ENCODE measurements at places on chromosomes 4 and X.
A peak's percentile ranks its signal among the peaks of the same experiment; 100 is the strongest.

GRCh38 chr4:177385576-177386277 lies 56.5 kb downstream of the AGA start:
- DNase-seq: no peak

DNA sequence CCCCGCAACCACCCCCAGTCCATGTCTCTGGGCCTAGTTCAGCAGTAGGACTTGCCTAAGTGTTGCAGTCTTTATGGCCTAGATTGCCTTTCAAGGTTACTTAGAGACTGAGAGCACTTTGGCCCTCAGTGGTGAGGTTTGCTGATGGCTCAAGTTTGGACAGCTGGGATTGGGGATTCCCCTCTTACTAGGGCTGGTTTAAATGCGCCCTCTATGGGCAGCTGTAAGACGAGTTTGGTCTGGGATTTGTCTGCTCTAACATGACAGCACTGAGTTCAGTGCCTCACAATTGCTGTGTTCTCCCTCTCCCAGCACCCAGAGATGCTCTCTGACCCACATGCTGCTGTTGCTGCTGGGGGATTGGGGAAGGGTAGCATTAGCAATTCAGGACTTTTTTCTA lies 23.1 kb downstream of the DACH2 start:
- DNase-seq: no peak

- DNase-seq: no peak
These were observed 410.7 kb downstream of the CENPC start for GRCh38 chr4:67134616-67135015.

GRCh38 chrX:136260776-136261175 lies 9.6 kb upstream of the MAP7D3 start:
- DNase-seq: no peak

DNA sequence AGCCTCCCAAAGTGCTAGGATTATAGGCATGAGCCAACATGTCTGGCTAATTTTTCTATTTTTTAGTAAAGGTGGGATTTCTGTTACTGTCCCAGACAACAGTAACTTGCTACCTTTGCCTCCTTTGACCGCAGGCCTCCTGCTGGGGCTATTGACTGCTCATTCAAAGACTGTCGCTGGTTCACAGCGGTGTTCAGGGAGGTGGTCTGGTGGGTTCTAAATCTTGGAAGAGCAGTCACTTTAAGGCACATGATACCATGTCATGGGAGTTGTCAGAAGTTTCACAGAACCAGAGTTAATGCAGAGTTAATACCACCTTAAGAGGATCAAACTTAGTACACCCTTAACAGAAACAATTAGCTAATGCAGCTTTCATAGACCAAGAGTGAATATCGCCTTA lies 3.8 kb downstream of the ASMT start:
- DNase-seq: no peak

DNA sequence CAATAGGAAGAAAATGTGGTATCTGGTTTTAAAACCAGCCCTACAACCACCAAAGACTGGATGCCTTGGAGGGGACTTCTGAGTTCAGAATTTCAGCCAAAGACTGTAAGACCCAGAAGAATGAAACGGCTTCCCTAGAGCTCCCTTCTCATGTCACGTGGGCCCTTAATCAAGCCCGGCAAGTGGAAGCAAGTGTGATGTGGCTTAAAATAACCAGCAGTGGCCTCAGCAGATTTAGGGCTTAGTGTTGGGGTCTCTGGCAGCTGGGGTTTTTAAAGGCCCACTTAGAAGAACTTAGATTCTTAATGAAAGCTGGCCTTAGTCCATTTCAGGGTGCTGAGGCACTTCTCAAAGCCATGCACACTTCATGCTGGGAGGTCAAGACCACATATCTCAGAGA lies 111.2 kb upstream of the TBC1D9 start:
- DNase-seq: no peak

- DNase-seq: no peak
These were observed 13.1 kb upstream of the G3BP2 start for GRCh38 chr4:75686346-75686745.

DNA sequence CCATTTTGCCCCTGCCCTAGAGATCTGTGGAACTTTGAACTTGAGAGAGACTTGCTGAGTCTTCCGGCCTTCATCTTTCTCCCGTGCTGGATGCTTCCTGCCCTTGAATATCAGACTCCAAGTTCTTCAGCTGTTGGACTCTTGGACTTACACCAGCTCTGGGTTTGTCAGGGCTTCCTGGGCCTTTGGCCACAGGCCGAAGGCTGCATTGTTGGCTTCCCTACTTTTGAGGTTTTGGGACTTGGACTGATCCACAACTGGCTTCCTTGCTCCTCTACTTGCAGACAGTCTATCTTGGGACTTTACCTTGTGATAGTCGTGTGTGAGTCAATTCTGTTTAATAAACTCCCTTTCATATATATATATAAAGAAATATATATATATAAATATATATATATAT lies 1071.0 kb downstream of the ADGRL3 start:
- DNase-seq: no peak

DNA sequence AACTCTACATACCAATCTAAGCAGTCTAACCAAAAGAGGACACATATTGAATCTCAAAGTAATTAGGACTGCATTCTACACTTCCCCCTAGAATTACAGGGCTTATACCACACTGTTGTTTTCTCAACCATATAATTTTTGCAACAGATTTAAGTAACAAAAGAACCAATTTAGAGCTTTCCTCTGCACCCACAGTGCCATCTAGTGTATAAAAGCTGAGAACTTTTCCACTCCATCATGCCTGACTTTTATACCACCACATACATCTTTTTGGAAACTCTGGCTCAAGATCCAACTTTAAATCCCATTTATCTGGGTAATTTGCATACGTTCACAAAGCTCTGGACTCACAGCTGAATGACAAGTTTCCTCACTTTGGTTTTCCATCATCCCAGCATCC lies 99.5 kb downstream of the EFHC2 start:
- DNase-seq: no peak

DNA sequence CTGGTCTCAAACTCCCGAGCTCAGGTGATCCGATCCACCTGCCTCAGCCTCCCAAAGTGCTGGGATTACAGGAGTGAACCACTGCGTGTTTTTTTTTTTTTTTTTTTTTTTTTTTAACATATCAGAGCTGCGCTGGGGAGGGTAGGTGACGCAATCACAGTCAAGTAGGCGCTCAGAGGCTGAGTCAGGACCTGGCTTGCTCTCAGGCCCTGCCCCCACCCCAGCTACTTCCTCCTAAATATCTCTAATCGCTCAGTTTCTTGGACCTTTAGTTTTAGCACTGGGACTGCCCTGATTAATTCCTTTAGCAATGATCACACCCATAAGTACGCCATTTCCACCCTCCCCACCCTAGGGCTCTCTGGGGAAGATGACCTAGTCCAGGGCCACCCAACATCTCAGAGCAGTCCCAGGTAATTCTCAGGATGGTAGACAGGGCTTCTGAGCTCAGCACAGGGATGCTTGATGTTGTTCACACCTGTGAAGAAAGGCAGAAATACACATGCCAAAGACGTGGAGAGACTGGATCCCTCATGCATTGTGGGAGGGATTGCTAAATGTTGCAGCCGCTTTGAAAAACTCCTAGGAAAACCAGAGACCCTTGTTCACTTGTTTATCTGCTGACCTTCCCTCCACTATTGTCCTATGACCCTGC lies 50.2 kb downstream of the DDX3X start:
- no peak for DNase-seq

- DNase-seq: no peak
These were observed 26.7 kb downstream of the CTBP1 start for GRCh38 chr4:1222036-1222789.

DNA sequence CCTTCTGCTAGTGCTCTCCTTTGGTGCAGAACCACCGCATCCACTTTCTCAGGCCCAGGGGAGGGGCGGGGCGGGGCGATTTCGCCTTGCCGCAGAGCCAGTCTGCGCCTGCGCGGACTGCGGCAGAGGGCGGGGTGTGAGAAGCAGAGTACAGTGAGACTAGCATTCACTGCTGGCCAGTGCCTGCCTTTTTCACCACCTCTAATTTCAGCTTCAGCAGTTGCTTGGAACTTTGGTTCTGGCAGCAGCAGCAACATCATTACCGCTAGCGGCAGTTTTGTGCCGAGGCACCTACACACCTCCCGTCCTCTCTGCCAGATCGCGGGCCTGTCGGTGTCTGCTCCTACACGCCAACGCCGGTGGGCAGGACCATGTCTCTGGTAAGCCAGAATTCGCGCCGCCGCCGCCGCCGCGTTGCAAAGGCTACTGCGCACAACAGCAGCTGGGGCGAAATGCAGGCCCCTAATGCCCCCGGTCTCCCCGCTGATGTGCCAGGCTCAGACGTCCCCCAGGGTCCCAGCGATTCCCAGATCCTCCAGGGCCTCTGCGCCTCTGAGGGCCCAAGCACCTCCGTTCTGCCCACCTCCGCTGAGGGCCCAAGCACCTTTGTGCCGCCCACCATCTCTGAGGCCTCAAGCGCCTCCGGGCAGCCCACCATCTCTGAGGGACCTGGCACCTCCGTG lies at the start of gene MAGEE1:
Gene MAGEE1 (plus strand): TSS at position 151 of the 683 bp plus-strand sequence. CDS start 221 bp downstream, at position 372.
- DNase-seq: peak; percentile 68

DNA sequence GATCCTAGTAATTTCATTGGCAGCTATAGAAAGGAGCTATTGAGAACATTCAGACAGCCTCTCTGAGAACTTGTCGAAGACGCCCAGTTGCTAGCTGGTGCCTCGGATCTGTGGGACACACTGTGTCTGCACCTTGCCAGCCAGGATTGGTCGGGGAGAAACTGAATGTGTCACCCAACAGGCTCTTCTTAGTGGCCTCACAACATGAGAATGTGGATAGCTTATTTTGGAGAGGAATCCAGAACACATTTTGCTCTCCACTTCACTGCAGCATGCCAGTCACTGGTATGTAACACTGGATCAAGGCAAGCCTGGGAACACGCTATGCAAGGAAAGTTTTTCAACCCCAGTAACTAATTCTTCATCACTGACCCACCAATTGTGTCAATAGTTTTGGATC lies 89.5 kb upstream of the TRPC3 start:
- no peak for DNase-seq

- DNase-seq: no peak
These were observed 117.4 kb downstream of the AWAT2 start for GRCh38 chrX:69932323-69932722.

- DNase-seq: peak; percentile 71
These were observed at the start of gene QDPR for GRCh38 chr4:17511950-17512795. Gene QDPR, minus strand, starts transcription at chr4:17512090. Its CDS starts 36 bp downstream, at chr4:17512054.
